Activated CD8-positive, alpha-beta memory T cell treated with anti-CD3 and anti-CD28 coated beads, Interleukin-2, amount 10 ng/mL, durations not matched to agents 7 days and 5 days (primary cell): ENCODE measurements at places on chromosomes 7 and 10. TPM values are rescaled to one million over a fixed set of nuclear protein-coding genes. Genes with fewer than 3 reads are reported as not detected.
A peak's percentile ranks its signal among the peaks of the same experiment; 100 is the strongest.

CELF2 gene
- 219 TPM for total RNA-seq

TEX36 gene
- not detected for total RNA-seq

OGDH gene
- 134 TPM for total RNA-seq

ANKRD61 gene
- total RNA-seq: 0.38 TPM

EPHB6 gene
- total RNA-seq: 5.1 TPM

SLC26A4 gene
- total RNA-seq: 15.4 TPM

PAPSS2 gene
- 0.07 TPM for total RNA-seq

ZNF277 gene
- 16.4 TPM for total RNA-seq

HOXA4 gene
- total RNA-seq: not detected

NRCAM gene
- total RNA-seq: 0.35 TPM

MET gene
- total RNA-seq: 0.40 TPM

FAM131B gene
- 2.3 TPM for total RNA-seq

PUS7 gene
- 13.1 TPM for total RNA-seq

FKBP9 gene
- 0.53 TPM for total RNA-seq

IGF2BP3 gene
- total RNA-seq: 0.84 TPM

HOXA13 gene
- not detected for total RNA-seq

- no peak overlapping the region for H3K4me3 ChIP-seq
- H3K4me1 ChIP-seq: no peaks in the 10 kb centered on the region
- H3K36me3 ChIP-seq: no peaks in the 10 kb centered on the region
Observed at GRCh38 chr10:89516149-89516832, 19.1 kb downstream of the SLC16A12 start.

GRCh38 chr7:112372101-112372500, 78.2 kb upstream of the IFRD1 start:
- H3K27me3 ChIP-seq: no peaks in the 10 kb centered on the region
- H3K27ac ChIP-seq: no peak overlapping the region
- H3K36me3 ChIP-seq: no peaks in the 10 kb centered on the region
- DNase-seq: no peak
- H3K4me3 ChIP-seq: no peak overlapping the region

GRCh38 chr7:155490697-155491628, 33.0 kb downstream of the EN2 start:
- H3K27me3 ChIP-seq: peaks cover 47% of the 10 kb centered on the region
- peaks cover 2% of the 10 kb centered on the region for H3K36me3 ChIP-seq
- peaks cover 20% of the 10 kb centered on the region for H3K4me1 ChIP-seq
- peak overlapping the region; percentile 66 for H3K4me3 ChIP-seq

- DNase-seq: peak; percentile 72
- peak overlapping the region; percentile 76 for H3K4me3 ChIP-seq
- H3K27ac ChIP-seq: peak overlapping the region; percentile 80
- peaks cover 40% of the 10 kb centered on the region for H3K27me3 ChIP-seq
Observed at GRCh38 chr10:22321156-22321923, 441 bp downstream of the BMI1 start.

GRCh38 chr10:107919626-107920235, 755.2 kb upstream of the SORCS1 start:
- H3K4me3 ChIP-seq: no peak overlapping the region
- no peak overlapping the region for H3K27ac ChIP-seq

GRCh38 chr7:136267822-136268221, 290.7 kb upstream of the MTPN start:
- H3K27ac ChIP-seq: no peak overlapping the region
- no peak for DNase-seq
- H3K4me3 ChIP-seq: no peak overlapping the region
- H3K27me3 ChIP-seq: no peaks in the 10 kb centered on the region
- no peaks in the 10 kb centered on the region for H3K36me3 ChIP-seq

DNA sequence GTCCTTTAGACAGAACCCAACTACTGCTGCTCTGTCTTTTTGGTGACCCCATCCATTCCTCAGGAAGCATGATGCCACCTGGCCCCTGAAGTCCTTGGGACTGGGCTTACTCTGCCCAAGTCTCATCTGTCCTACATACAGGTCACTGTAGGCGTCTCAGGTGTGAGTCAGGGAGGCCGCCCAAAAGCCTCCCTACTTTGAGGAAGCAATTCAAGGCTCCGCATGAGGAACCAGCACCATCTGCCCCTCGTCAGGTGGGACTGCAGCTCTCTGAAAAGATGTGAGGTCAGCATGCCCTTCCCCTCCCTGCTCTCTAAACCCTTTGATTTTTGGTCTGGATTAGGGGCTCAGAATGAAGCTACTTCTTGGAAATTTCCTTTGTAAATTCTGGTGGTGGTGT, 354.8 kb downstream of the CXCL12 start:
- peaks cover 18% of the 10 kb centered on the region for H3K27me3 ChIP-seq
- no peak overlapping the region for H3K27ac ChIP-seq
- no peak for DNase-seq
- H3K4me3 ChIP-seq: no peak overlapping the region

DNA sequence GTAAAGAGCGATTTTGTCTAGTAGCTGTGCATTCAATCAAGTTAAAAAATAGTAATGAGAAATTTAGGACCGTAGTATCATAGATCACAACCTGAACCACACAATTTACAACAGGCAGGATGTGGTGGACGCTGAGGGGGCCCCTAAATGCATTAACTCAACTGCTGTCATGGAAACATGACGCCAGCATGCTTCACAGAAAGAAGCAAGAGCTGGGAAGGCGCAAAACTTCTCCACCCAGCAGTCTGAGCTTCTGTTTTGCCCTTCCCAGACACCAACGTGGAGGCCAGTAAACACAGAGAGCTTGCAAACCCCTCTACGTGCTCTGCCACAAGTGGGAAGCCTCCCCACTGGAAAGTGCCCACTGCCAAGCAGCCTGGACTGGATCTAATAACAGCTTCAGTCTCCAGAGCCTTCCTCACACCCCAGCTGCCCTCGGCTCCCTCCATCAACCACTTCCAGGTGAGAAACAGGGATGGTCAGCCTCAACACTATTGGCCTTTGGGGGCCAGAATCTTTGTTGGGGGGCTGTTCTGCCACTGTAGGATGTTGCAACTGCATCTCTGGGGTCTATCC, 151.8 kb downstream of the SFMBT2 start:
- H3K4me3 ChIP-seq: no peak overlapping the region
- H3K27me3 ChIP-seq: no peaks in the 10 kb centered on the region
- peak overlapping the region; percentile 72 for H3K27ac ChIP-seq

DNA sequence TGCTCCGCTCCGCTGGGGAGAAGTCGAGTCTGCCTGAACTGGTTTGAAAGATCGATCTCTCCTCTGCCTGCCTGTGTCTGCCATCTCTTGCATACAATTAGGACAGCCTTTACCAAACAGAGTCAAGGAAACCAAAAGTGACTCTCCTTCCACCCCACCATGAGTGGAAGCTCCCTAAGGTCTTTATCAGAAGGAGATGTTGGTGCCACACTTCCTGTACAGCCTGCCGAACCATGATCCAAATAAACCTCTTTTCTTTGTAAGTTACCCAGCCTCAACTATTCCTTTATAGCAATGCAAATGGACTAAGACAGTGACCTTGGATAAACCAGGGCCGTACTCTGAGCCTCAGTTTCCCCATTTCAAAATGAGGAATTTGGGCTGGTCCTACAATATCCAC, 106.3 kb upstream of the GDF10 start:
- no peak overlapping the region for H3K4me3 ChIP-seq
- H3K4me1 ChIP-seq: no peaks in the 10 kb centered on the region

GRCh38 chr7:4556868-4557793, 125.0 kb upstream of the FOXK1 start:
- H3K27me3 ChIP-seq: no peaks in the 10 kb centered on the region
- H3K36me3 ChIP-seq: no peaks in the 10 kb centered on the region
- H3K4me3 ChIP-seq: no peak overlapping the region

DNA sequence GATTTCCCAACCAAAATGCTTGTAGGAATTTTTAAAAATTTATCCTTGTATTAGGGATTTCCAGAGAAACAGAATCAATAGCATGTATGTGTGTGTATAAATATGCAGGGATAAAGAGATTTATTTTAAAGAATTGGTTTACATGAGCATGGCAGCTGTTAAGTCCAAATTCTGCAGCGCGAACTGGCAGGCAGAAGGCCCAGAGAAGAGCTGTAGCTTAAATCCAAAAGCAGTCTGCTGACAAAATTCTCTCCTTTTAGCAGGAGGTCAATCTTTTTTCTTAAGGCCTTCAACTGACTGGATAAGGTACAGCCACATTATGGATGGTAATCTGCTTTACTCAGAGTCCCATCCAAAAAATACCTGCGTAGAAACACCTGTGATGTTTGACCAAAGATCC, 42.0 kb downstream of the PRR15 start:
- H3K4me1 ChIP-seq: no peaks in the 10 kb centered on the region
- H3K4me3 ChIP-seq: no peak overlapping the region
- DNase-seq: no peak
- H3K27me3 ChIP-seq: peaks cover 5% of the 10 kb centered on the region
- H3K36me3 ChIP-seq: no peaks in the 10 kb centered on the region

GRCh38 chr10:91034494-91035159, 113.7 kb upstream of the ANKRD1 start:
- H3K27me3 ChIP-seq: peaks cover 18% of the 10 kb centered on the region
- peaks cover 14% of the 10 kb centered on the region for H3K4me1 ChIP-seq
- H3K4me3 ChIP-seq: no peak overlapping the region
- peaks cover 2% of the 10 kb centered on the region for H3K36me3 ChIP-seq
- H3K27ac ChIP-seq: peak overlapping the region; percentile 78

GRCh38 chr7:28847176-28847575, 111.0 kb downstream of the TRIL start:
- no peak for DNase-seq
- H3K36me3 ChIP-seq: no peaks in the 10 kb centered on the region
- no peaks in the 10 kb centered on the region for H3K4me1 ChIP-seq
- H3K27me3 ChIP-seq: peaks cover 26% of the 10 kb centered on the region

DNA sequence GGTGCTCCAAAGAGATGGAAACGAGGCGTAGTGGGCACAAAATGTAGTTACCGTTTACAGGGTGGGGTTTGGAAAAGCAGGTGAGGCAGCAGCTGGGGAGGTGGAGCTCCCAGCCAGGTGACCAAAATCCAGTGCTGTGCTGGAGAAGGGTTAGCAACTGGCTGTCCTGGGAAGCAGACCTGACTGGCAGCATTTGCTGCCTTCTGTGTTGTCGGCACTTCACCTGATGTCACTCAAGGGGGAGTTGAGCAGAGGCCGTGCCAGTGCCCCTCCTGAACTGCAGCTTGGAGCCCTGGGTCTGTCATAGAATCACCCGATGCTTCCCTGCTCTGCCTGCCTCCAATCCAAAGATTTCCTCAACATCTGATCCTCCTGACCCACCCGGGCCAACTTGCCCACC, 12.8 kb downstream of the GCK start:
- H3K27me3 ChIP-seq: peaks cover 31% of the 10 kb centered on the region
- H3K4me1 ChIP-seq: no peaks in the 10 kb centered on the region
- H3K4me3 ChIP-seq: no peak overlapping the region
- no peaks in the 10 kb centered on the region for H3K36me3 ChIP-seq
- no peak overlapping the region for H3K27ac ChIP-seq

GRCh38 chr10:75137533-75138438, 26.3 kb downstream of the SAMD8 start:
- peaks cover 24% of the 10 kb centered on the region for H3K4me1 ChIP-seq
- DNase-seq: peak; percentile 47
- peak overlapping the region; percentile 5 for H3K27ac ChIP-seq

GRCh38 chr7:139361523-139361922, 1.8 kb downstream of the LUC7L2 start:
- H3K27ac ChIP-seq: peak overlapping the region; percentile 100
- H3K4me3 ChIP-seq: peak overlapping the region; percentile 95
- no peak for DNase-seq

DNA sequence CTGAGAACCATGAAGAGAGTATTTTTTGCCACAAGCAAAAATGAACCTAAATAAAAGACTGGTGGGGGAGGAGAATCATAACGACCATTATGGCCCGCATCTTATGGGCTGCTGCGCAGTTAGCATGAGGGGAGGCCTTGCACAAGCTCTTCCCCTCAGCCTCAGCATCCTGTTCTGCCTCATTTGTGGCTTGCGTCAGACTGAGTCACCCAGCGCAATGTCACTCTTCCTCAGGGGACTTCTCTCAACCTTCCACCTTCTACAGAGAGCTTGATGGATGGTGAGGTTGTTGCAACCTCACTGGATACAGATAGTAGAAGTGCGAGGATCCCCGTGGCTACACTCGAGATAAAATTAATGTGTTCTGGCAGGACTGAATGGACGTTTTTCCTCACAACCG, 16.8 kb upstream of the GPR15LG start:
- peak overlapping the region; percentile 3 for H3K4me3 ChIP-seq
- H3K36me3 ChIP-seq: peaks cover 28% of the 10 kb centered on the region
- H3K27ac ChIP-seq: peak overlapping the region; percentile 73
- peaks cover 33% of the 10 kb centered on the region for H3K4me1 ChIP-seq
- peak; percentile 80 for DNase-seq
- peaks cover 2% of the 10 kb centered on the region for H3K27me3 ChIP-seq

DNA sequence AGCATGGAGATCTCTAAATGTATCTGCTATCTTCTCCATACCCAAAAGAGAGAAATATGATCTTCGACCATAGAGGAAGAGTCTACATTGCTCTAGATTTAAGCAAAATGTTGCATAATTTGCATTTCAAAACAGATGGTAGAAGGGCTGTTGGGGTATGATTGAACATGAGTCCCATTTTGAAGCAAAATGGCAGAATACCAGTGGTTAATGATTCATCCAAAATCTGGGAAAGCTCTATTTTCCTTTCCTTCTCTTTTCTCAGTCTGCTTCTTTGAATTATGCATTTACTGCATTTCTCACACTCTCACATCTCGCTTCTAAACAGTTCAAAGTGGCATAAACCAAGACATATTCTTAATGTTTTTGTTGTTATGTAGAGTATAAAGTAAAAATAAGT, 178.5 kb downstream of the MACC1 start:
- no peak for DNase-seq
- H3K27me3 ChIP-seq: no peaks in the 10 kb centered on the region
- no peak overlapping the region for H3K27ac ChIP-seq
- H3K4me1 ChIP-seq: no peaks in the 10 kb centered on the region
- no peaks in the 10 kb centered on the region for H3K36me3 ChIP-seq

DNA sequence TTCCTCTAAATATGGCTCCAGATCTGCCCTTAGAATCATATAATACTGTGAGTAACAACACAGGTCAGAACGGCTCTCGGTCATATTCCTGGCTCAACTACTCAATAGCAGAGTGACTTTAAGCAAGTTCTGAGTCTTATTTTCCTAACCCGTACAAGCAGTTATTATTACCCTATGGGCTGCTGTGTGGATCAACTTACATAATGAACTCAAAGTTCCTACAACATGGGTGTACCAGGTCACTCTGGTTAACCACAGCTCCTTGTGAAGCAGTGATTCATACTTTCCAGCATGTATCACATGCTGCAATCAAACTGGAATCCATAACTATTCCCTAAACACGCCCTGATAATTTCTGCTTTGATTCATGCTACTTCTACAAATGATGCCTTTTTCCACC, 107.3 kb downstream of the LRRN3 start:
- H3K27ac ChIP-seq: no peak overlapping the region
- H3K36me3 ChIP-seq: no peaks in the 10 kb centered on the region
- H3K4me3 ChIP-seq: no peak overlapping the region
